ENCODE measurements at places on chromosomes 4 and X. TPM values are rescaled to one million over a fixed set of nuclear protein-coding genes. Genes with fewer than 3 reads are reported as not detected.

Gene SFRP2
- not detected for total RNA-seq

Gene H2BW2
- not detected for total RNA-seq

Gene PABPC4L
- 0.68 TPM for total RNA-seq

GRCh38 chr4:26237916-26238315, 82.9 kb upstream of the RBPJ start:
- no peak for DNase-seq

- peak; percentile 13 for DNase-seq
These were observed 119.5 kb upstream of the AFF2 start for GRCh38 chrX:148380650-148381561.

DNA sequence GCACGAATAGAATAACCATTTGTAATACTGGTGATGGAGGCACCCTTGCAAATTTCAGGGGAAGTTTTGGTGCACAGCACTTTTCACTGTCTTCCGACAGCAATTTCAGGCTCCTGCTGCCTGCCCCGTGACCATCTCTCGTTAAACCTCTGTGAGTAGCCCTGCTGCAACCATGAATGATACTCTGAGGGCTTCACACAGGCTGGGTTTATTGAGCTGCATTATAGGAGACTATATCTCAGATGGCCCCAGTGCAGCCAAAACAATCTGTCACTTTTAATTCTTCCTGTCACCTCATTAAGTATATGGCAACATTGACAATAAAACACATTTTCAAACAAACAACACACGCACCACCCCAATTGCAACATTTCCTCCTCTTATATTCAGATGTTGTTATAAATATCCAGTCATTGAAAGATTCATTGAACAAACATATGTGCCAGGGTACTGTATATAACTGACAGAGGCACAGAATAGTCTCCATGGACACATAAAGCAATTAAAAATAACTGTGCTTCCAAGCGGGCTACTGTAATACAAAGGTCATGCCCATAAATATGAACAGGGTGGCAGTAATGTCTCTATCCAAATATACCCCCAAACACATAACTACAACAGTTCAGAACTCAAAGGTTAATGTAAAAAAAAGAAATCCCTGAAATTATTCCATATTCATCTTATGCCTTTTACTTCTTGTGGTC, 477.0 kb downstream of the GBA3 start:
- DNase-seq = no peak

GRCh38 chr4:139300431-139301112, 733 bp upstream of the NAA15 start:
- peak; percentile 24 for DNase-seq

DNA sequence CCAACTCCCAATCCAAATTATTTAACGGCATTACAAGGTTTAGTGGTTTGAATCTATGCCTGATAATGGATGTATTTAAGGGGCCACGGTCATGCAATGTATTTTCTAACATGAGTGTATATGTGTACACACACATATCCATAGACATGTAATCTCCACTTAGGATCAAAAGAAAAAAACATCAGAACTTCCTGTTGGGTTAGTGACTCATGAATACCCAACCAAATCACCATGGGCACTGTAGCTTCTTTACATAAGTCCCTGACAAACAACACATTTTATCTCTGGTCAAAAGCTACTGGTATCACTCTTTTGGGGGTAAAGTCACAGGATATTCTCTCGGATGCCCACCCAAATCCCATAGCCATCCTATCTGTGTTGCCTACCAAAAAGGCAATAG, 36.5 kb upstream of the TFDP3 start:
- peak; percentile 8 for DNase-seq

DNA sequence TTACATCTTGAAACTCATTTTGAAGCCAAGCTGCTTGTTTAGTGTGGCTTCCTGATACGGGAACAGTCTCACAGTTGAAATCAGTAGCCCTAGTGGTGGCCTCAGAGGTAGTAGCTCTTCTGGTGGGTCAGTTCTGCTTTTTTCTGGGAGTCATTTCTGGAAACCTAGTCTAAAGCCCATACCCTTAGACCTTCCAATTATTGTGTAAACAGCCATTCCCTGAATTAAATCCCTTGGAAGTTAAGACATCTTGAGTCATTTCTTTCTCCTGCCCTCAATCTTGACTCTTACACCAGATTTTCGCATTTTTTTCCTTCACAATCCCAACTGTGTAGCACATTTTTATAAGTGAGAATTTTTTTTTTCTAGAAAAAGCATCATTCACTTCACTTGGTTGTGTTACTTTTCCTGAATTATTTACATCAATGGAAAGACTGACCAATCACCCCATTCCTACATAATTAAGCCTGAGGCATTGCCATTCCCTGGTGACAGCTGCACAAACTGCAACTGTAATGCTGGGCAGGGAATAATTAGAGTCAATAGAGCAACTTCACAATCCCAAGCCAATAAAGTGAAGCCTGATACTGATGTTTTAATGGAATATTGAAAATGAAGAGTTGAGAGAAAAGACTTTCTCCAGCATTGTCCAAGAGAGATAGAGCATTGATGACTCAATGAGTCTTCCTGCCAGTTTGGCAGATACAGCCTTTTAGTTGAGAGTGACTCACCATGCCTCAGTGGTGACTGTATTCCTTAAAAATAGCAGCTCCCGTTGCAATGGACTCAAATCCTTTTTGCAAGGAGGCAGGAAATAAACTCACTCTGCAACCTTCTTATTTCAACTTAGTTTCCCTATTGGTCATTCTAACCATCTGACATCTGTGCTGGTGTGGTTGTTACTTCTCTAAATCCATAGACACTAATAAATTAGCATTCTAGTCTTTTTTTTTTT, 13.0 kb upstream of the SEPSECS start:
- DNase-seq = peak; percentile 81

Measured in H4 (cell line).